Activated T-helper 1 cell treated with Interleukin-2 at 50 U/mL for 16 hours (primary cell): ENCODE measurements at places on chromosomes 5 and 9.

DNA sequence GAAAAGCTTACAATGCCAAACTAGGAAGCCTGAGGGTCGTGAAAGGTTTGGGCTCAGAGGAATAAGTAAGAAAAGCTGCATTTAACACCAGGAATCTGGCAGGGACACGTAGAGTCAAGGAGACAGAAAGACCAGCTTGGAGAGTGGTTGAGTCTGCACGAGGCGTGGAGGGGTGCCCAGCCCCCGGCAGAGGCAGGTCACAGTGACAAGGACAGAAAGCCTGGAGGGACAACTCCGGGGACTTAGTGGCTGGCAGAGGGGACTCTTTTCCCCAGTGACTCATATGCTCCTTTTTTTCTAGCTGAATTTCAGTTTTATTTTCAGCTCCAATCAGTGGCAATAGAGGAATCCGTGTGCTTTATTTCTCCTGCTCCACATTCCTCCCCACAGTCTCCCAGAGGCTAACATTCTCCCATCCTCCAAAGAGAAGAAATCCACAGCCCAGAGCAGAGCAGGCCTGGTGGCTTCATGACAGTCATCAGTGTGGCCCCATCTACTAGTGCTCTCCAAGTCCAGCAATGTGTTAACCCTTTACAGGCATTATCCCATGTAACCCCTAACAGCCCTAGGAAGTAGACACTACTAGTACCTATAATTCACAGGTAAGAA, 80.7 kb downstream of the KCNIP1 start:
- no peak for DNase-seq

- DNase-seq, result no peak
Observed at GRCh38 chr9:34179213-34180136, 632 bp downstream of the UBAP1 start.

DNA sequence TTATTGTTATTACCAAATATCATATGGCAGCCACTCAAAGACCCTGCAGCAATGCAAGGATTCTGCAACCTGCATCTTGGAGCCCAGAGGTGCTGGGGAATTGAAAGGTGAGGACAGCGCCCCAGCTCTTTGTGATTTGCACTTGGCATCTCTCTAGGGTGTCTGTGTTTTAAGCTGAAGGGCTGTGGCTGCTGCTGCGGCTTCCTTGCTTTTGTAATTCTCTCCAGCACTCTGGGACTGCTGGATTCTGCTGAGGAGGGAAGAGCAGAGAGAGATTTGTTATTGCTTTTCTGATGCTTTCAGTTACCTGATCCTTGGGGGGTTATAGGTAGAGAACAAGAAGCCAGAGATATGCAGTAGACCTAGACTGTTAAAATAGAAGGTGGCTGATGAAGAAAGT, 562.4 kb downstream of the EBF1 start:
- DNase-seq, result no peak

DNA sequence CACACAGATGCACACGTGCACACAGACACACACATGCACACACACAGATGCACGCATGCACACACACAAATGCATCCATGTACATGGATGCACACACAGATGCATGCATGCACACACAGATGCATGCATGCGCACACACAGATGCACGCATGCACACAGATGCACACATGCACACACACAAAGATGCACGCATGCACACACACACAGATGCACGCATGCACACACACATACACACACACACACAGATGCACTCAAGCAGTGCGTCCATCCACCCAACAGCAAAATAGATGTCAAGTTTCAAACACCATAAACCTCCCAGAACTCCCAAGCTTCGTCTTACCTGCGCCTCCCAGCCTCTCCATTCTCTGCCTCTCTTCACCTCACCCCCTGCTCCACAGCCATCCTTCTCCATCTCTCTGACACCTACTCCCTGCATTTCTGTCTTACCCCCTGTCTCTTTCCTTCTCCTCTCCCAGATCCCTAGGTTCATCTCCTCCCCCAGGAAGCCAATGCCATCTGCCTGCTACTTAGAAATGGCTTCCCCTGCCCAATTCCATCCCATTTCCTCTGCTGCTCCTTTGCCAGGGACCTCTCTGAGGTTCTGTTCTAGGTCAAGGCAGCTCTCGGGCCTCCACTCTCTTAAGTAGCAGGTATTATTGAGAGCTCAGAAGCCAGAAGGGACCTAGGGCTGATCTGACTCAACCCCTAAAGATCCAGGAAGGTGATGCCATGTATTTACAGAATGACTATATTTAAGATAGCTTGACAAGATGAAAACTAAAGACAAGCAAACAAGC, 297.2 kb downstream of the MED10 start:
- DNase-seq, result no peak

DNA sequence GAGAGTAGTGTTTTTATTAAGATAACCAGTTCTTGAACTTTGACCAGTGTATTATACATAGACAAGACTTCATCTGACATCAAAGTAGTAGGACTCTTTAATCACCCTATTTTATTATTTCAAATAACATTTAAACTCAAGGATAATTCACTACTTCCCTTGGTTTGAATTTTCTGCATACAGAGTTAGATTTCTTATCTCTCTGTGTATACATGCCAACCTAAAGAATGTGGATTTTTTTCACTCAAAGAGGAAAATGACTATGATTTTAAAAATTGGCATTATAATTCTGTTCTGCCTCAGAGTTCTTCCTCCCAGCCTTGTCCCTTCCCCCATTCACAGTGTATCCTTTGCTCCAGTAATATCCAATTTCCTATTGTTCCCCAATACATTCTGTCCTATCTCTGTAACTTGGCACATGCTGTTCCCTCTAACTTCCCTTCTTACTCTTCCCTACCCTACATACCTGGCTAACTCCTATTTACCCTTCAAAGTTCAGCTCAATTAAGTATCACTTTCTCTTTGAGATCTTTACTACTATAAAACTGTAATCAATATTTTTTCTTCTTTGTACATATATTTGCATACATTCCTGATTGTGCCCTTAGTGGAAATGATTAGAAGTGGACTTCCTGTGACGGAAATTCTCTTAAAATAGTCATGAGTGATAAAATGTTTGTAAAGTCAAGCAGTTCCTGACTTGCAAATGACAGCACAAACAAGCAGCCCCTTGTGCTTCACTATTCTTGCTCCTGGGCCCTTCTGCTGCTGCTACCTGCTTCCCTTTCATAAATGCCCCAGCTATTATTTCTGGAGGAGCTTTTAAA, 38.1 kb upstream of the DENND4C start:
- no peak for DNase-seq

DNA sequence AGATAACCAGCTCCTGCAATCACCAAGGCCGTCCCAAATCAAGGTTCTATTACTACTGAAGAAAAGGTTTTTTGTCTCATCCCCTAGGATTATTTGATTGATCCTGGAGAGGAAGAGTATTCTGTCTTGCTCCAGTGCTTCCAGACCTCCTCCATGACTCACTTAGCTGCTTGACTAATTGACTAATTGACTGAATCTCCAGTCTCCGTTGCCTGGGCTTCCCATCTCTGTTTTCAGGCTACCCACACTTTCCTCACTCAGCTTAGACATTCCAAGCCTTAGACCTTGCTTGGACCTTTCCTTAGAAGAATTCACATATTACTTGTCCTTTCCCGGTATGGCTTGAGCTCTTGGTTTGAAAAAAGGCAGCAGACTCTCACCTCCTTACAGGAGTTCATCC, 60.6 kb downstream of the FRMD3 start:
- no peak for DNase-seq

DNA sequence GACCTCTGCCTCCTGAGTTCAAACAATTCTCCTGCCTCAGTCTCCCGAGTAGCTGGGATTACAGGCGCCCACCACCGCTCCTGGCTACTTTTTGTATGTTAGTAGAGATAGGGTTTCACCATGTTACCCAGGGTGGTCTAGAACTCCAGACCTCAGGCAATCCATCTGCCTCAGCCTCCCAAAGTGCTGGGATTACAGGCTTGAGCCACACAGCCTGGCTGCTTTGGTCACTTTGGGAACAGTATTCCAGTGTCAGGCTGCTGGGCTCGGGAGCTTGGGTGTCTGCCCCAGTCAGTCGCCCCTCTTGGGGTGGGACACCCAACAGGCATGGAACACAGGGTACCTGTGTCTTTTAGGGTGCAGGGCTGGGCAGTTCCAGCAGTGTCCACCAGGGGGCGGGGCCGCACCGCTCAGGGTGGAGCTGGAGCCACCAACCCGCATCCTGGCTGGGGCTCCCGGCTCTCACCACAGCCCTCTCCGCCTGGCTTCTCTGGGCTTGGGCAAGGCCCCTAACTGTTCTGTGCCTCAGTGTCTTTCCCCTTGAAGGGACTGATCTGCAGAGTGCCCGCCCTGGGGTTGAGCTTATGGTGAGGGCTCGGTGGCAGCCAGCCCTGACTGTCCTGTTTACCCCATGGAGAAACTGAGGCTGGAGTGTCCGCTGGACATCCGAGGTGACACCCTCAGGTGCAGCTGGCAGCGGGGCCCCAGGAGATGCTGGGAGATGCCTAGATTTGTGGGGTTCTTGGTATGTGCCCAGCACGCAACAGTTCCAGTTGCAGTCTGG, 6.4 kb upstream of the RNU6ATAC start:
- no peak for DNase-seq

DNA sequence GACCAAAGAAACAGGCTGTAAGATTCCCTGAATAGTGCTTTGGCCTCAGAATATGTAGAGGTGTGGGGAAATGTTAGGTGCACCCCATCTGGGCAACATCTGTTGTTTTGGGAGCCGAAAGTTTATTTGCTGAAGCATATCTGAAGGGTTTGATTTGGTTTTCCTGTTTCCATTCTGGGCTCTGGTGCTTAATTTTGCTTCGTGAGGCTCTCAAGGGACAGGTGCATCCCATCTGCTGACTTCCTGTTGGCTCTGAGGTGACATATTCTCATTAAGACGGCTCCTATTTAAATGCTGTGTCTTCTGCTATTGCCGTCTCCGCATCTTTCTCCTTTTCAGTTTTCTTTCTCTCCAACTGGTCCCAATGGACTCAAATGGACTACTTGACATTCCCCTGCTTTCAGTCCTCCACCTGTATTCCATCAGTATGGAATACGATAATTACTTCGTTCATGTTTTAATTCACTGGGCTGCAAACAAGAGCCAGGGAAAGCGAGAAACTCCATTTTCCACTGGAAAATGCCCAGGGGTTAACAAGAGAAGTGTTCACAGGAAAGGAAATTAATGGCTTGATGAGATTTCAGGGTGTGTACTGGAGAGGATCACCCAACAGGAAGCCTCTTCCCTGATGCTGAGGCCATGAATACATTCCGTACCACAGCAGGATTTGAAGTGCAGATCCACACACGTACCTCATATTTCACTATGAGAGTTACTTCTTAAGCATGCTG, 104.0 kb downstream of the MTX3 start:
- no peak for DNase-seq

DNA sequence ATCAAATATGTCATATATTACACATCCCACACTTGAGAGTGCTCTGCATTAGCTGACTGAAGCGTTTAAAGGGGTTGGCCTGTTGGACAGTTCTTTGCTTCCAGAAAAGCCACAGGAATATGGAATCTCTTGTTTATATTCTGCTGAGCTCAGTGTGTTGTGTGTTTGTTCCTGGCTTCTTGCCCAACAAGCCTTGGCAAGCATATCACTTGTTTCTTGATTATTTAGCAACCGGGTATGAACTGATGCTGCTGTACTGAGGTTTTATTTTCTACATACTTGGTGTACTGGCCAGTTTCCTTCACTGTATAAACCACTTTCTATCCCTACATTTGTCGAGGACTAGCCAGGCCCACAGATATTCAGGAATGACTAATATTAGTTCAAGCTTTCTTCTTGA, 378.9 kb downstream of the KCTD16 start:
- DNase-seq, result no peak

GRCh38 chr5:67061511-67061910, 135.1 kb downstream of the CD180 start:
- DNase-seq, result no peak

- DNase-seq, result no peak
Observed at GRCh38 chr9:78753039-78753438, 456.1 kb downstream of the PSAT1 start.

- no peak for DNase-seq
Observed at GRCh38 chr5:169389318-169389717, 88.4 kb upstream of the SLIT3 start.

DNA sequence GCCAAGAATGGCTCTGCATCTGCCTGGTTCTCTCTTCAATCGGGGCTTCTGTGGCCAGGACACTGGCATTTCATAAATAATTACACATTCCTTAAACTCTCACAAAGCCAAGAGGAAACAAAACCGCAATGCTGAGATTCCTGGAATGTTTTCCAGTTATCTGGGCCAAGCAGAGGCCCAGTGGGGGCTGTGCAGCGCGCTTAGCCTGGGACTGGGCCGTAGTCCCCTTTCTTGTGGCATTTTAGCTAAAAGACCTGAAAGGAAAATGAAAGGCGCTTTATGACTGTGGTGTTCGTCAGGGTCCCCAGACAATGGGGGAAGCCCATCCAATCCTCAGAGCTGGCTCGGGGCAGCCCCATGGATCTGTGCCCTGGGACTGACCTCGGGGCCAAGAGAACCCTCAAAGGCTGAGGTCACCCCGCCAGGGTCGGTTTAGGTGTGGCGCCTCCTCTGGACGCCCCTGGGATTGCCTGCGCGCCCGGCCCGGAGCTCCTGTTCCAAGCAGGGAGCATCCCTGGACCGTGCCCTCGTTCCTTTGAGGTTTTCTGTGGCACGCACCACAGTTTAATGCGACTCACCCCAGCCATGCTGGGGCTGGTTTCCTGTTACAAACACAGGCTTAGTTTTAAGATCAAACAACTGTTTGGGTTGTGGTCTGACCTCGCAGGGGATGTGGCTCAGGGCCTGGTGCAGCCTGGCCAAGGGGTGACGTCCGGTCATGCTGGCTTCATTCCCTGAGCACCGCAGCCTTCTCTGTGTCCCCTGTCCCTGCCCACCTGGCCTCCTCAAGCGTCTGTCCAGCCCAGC, 51.5 kb upstream of the NKD2 start:
- DNase-seq, result no peak

DNA sequence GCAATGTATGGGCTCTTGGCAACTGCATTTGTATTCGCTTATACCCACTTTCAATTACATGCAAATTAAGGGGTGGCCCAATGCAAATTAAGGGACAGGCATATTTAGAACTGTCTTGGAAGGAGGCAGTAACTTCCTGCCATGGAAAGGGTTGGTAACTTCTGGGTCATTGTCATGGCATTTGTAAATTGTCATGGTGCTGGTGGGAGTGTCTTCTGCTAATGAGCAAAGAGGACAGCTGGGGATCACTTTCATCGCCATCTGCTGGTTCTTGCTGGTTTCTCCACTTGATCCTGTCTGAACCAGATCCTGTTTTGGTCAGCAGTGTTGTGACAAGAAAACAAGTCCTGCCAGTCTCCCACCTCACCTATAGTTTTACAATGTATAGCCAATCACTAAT, 23.3 kb upstream of the UGT3A2 start:
- no peak for DNase-seq
